ENCODE measurements at places on chromosomes 16 and 17.
A peak's percentile ranks its signal among the peaks of the same experiment; 100 is the strongest.

- no peak for DNase-seq
Measured at GRCh38 chr17:4375039-4375748, 8.7 kb upstream of the UBE2G1 start.

DNA sequence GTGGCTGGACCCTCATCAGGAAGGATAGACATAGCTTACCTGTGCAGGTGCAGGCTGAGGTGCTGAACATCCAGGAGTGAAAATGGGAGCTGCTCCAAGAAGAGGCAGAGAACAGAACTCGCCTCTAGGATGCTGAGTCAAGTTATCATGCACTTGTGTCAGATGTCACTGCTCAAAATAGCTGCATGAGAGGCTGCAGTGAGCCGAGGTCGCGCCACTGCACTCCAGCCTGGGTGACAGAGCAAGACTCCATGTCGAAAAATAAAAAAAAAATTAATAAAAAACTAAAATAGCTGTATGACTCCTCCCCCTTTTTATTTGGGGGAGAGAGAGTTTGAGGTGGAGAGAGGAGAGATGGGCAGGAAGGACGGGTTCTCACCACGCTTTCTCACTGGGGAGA, 148.8 kb downstream of the FOXL1 start:
- no peak for DNase-seq

GRCh38 chr16:57477531-57478202, 8.6 kb downstream of the DOK4 start:
- DNase-seq: no peak

- no peak for DNase-seq
Measured at GRCh38 chr17:47728214-47728877, 4.7 kb upstream of the TBX21 start.

GRCh38 chr17:76139801-76140660, 1.0 kb downstream of the FOXJ1 start:
- no peak for DNase-seq

DNA sequence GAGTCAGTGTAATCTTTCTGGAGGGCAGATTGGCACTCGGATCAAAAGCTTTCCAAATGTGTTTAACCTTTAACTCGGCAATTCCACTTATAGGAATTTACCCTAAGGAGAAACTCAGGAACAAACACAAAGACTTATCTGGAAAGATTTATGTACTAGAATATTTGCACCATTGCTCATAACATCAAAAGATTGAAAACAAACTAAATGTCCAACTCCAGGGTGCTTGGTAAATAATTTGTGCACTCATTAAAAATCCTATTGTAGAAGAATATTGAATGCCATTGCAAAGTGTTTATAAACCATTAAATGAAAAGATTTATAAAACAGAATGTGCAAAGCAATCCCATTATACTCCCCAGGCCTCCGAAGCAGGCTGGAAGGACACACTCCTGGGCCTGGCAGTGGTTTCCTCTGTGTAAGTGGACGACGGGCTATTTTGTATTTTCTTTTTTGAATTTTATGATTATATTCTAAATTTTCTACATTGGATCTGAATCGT, 18.7 kb upstream of the RBFOX3 start:
- DNase-seq: peak; percentile 10

GRCh38 chr16:84810518-84811273, 9.1 kb upstream of the CRISPLD2 start:
- no peak for DNase-seq

GRCh38 chr16:85215478-85216118, 103.3 kb upstream of the CIBAR2 start:
- no peak for DNase-seq

- no peak for DNase-seq
Measured at GRCh38 chr17:9056566-9056965, 35.3 kb downstream of the NTN1 start.

GRCh38 chr17:19533036-19533717, 477 bp upstream of the SLC47A1 start:
- DNase-seq: no peak

GRCh38 chr16:58197314-58198012, 443 bp downstream of the CSNK2A2 start:
- no peak for DNase-seq

DNA sequence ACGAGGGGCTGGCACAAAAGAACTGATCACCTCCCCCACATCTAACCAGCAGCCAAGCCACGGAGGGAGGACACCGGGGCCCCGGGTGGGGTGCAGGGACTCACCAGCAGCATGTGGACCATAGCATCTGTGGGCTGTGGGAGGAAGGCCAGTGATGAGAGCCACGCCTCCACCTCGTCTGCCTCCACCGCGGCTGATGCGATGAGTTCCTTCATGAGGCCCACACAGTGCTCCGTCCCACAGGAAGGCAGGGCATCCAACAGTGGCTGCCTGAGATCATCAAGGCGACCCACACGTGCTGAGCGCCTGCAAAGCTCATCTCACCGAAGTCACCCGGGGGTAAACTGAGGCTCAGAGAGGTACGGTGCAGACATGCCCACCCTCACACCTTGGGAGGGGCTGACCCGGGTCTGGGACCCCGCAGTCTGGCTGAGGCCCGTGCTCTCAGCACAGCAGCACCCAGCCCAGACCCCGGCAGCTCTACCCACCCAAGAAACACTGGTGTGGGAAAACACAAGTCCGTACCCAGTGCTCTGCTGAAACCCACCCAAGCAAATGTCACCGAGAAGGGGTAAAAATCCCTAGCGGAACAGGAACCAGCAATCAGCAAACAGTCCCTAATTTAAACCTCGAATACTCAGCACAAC, 85.9 kb downstream of the LITAF start:
- DNase-seq: no peak

DNA sequence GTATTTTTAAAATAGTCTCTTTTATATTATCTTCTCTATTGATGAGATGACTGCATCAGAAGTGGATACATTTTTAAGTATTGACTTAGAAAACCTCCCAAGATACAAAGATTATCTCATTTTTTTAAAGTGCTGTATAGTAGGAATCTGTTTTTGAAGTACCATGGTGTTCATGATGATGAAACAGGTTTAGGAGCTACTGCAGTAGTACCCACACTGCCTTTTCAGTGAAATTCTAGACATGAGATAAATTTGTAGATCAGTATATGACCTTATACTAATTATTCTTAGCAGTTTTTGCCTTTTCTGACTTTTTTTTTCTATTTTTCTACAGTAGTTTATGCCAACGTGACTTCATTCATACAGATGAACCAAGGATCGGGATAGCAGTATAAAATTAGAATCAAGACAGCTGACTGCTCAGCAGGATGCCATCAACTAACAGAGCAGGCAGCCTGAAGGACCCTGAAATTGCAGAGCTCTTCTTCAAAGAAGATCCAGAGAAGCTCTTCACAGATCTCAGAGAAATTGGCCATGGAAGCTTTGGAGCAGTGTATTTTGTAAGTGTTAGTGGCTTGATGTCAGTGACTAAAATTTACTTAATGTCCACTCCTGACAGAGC, 61.1 kb downstream of the TAOK1 start:
- DNase-seq: no peak

- no peak for DNase-seq
Measured at GRCh38 chr17:61122326-61122913, 277.2 kb upstream of the TBX2 start.

DNA sequence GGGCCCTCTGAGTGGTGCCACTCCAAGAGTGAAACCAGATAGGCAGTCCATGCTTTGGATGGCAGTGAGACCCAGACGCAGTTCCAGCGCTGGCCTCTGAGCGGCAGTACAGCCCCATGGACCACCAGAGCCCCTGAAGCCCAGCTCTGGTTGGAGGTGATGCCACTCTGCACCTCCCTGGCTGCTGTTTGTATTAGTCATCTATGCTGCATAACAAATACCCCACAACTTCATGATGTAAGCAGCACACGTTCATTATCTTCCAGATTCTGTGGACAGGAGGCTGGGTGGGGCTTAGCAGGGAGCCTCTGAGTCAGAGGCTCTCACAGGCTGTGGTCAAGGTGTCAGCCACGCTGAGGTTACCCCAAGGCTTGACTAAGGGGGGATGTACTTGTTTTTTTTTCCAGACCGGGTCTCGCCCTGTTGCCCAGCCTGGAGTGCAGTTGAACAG, 5.1 kb upstream of the NME4 start:
- DNase-seq: no peak

DNA sequence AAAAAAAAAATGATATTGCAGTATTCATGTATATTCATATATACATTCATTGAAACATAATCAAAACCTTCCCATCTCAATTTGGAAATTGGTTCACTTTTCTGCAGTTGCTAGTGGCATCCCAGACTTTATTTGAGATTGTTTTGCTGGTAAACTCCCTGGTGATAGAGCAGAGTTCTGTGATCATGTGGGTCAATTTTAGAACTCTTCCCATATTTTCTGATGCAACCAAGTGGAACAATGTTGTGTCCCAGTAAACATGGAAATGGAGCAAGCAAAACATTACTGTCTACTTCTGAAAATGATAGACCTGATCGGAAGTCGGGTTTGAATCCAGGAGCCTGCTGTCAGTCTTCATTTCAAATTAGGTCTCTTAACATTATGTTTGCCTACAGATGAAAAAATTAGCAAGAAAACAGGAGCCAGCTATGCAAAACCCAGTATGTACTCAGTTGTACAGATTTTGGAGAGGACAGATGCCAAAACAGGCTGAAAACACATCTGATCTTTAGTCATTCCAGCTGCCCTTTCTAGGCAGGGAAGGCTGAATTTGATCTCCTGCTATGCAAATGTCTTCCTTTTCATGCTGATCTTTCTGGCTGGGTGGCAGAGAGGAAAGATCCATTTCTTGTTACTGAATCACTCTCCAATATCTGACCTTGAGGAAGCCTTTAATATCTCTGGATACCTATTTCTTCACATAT, 786.6 kb upstream of the SOX9 start:
- no peak for DNase-seq

DNA sequence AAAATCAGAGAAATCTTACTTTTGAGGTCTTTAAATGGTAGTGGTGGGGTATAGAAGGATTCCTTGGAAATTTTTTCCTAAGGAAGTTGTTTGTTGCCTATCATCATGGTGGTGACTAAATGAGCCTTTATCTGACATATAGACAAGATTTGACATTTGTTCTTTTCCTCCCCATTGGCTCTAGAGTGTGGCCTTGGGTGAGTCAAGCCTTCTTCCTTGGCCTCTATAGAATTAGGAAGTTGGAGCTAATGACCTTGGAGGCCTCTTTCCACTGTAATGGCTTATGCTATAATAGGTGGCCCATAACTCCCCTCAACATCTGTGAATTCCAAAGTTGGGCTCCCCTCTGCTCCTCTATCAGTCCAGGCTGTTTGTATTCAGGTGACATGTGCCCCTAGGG, 79.1 kb upstream of the HNF1B start:
- no peak for DNase-seq

- DNase-seq: no peak
Measured at GRCh38 chr17:75524269-75524969, 1.1 kb upstream of the LLGL2 start.

GRCh38 chr17:8542599-8543502, 87.7 kb downstream of the MYH10 start:
- no peak for DNase-seq

DNA sequence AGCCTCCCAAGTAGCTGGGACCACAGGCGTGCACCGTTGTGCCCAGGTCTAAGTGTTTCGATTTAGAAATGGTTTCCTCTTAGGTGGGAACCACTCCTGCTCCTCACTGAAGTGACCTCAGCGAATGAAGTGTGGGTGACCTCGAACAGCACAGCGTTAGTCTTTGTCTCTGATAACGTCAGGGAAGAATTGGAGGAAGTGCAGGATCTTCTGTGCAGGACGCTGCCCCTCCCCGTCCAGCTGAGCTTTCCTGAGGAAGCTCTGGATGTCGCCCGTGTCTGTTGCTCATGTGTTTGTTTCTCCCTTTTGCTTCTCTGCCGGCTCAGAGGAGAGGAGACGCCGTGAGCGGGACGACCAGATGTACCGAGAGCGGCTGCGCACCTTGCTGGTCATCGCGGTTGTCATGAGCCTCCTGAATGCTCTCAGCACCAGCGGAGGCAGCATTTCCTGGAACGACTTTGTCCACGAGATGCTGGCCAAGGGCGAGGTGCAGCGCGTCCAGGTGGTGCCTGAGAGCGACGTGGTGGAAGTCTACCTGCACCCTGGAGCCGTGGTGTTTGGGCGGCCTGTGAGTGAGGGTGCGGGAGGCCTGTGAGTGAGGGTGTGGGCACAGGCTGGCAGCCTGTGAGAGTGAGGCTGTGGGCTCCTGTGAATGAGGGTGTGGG, 15.6 kb downstream of the SPG7 start:
- no peak for DNase-seq

DNA sequence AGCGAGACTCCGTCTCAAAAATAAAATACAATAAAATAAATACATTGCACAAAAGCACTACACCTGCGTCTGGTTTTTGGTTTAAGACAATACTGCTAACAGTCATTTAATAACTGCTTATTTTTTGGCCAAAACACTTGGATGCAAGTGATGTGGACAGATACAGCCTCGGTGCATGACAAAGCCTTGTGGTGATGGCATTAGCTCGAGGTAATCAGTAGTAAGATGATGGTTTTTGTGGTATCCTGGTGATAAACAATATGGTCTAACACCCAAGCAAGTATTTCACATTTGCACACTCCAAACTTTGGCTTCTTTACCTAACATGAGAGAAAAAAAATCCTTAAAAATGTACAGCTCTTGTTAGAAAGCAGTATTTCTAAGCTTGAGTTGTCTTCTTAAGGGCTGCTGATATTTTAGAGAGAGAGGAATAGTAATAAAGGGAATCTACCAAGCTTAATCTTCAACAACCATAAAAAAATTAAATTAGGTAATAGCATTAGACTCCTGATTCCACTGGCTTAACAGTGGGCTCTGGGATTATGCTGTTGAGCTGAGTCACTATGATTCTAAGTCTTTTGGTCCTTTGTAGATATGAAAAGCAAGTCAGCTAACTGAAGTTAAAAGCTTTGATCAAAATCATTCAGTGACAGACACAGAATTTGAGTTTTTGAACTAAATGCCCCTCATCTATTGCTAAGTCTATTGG, 111.1 kb downstream of the VPS53 start:
- DNase-seq: no peak

- DNase-seq: no peak
Measured at GRCh38 chr17:18262111-18262510, 1.6 kb downstream of the MIEF2 start.

DNA sequence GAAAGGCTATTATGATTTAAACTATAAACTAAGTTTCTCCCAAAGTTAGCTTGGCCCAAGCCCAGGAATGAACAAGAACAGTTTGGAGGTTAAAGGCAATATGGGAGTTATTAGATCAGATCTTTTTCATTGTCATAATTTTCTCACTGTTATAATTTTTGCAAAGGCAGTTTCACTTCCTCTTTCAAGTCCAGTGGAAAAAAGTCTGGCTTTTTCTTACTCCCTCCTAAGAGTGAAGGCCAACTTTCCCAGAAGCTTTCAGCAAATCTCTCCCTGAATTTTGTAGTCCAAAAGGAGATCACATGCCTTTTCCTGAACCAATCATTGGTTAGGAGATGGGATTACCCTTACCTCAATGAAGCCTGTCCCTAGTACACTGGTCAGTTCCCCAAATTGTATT, 9.1 kb upstream of the BLMH start:
- DNase-seq: no peak

GRCh38 chr17:65062171-65062915, 5.8 kb upstream of the GNA13 start:
- DNase-seq: peak; percentile 52

DNA sequence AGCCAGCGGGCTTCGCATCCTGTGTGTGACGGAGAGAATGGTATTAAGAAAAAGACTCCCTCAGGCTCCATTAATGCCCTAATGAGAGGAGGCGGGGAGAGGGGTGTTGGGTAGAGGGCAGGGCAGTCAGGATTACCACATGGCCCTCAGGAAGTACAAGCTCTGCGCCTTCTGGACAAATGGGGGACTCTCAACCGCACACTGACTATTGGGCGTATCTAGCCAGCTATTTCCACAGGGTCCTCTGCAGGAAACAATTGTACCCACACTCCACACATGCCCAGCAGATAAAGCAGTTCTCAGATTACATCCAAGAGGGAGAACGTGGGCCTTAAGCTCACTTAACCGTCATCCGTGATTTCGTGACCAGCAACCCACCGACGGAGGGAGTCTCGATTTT, 14.7 kb downstream of the NXN start:
- DNase-seq: no peak
